ENCODE measurements at places on chromosomes 11 and 22. TPM values are rescaled to one million over a fixed set of nuclear protein-coding genes. Genes with fewer than 3 reads are reported as not detected.

GRCh38 chr11:102709201-102709945 is 3.8 kb upstream of the MMP27 start:
- H3K27ac ChIP-seq = no peak overlapping the region
- no peaks in the 10 kb centered on the region for H3K4me1 ChIP-seq
- H3K4me3 ChIP-seq = no peak overlapping the region
- H3K27me3 ChIP-seq = no peaks in the 10 kb centered on the region

GRCh38 chr11:43852057-43852636 is 28.5 kb upstream of the ALKBH3 start:
- H3K27ac ChIP-seq = no peak overlapping the region
- no peaks in the 10 kb centered on the region for H3K27me3 ChIP-seq
- DNase-seq = peak; percentile 77
- H3K4me3 ChIP-seq = no peak overlapping the region
- no peaks in the 10 kb centered on the region for H3K4me1 ChIP-seq
- peaks cover 24% of the 10 kb centered on the region for H3K36me3 ChIP-seq

DNA sequence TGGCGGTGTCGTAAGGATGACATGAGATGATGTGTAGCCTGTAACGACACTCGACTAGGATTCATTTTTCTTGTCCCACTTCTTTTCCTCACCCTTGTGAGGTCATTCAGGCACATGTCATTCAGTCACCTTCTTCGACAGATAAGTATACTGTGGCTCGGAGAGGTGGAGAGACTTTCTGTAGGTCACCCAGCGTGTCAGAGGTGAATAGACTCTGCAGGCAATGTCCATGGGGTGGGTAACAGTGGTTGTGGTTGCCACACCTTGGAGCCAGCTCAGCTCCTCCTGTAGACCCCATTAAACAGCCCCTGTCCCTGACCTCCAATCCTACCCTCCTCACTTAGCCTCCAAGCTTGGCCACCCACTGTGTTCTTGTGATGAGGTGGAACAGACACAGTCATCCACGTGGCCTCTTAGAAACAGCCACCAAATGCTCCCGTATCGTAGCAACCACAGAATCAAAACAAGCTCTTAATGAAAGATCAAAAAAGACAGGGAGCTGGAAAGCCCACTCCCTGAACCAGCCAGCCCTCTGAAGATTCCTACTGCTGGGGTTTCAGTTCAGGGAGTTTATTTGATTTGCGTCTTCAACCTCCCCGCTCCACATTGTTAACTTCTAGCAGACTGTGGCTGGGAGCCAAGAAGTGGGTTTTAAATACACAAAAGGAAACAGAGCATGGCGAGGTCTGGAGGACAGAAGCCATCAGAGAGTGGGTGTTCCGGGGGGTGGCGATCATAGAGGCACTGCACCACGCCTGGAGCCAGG is 89.0 kb upstream of the GRK3 start:
- H3K4me1 ChIP-seq = no peaks in the 10 kb centered on the region
- H3K4me3 ChIP-seq = no peak overlapping the region
- DNase-seq = no peak
- no peak overlapping the region for H3K27ac ChIP-seq

DNA sequence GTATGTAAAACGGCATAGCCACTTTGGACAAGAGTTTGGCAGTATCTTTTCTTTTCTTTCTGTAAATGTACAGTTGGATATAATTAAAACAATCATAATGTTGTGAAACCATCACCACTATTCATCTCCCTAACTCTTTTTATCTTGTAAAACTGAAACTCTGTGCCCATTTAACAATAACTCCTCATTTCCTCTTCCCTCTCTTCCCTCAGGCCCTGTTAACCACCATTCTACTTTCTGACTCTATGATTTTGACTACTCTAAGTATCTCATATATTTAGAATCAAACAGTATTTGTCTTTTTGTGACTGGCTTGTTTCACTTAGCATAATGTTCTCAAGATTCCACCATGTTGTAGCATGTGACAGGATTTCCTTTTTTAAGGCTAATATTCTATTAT is 10.2 kb downstream of the SCUBE2 start:
- DNase-seq = no peak
- peaks cover 4% of the 10 kb centered on the region for H3K4me1 ChIP-seq
- no peaks in the 10 kb centered on the region for H3K36me3 ChIP-seq
- H3K27me3 ChIP-seq = no peaks in the 10 kb centered on the region

GRCh38 chr11:95788921-95789505 is 569 bp downstream of the FAM76B start:
- peaks cover 30% of the 10 kb centered on the region for H3K4me1 ChIP-seq
- peak overlapping the region; percentile 99 for H3K4me3 ChIP-seq
- H3K27me3 ChIP-seq = no peaks in the 10 kb centered on the region

ANKK1 gene
- total RNA-seq = 0.15 TPM

MMP8 gene
- total RNA-seq = not detected

All from WTC11 (cell line).